Foreskin melanocyte (primary cell): ENCODE measurements at places on chromosomes 2 and 18.

DNA sequence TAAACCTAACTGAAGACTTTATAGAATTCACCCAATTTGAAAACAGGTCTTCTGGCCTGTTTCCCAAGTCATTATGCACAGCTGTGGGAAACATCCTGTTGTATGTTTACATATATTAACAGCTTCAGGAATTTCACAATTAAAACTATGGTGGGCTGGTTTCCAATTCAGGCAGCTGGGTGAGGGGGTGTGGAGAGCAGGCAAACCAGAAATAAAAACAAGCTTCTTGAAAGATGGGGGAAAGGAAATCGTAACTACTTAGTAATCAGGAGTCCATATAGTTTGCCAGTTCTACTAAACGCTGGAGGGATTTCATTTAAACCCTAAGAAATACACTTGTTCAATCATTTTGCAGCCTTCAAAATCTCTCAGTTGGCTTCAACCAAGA, 22.8 kb downstream of the ATP8B1 start:
- no peak for DNase-seq

DNA sequence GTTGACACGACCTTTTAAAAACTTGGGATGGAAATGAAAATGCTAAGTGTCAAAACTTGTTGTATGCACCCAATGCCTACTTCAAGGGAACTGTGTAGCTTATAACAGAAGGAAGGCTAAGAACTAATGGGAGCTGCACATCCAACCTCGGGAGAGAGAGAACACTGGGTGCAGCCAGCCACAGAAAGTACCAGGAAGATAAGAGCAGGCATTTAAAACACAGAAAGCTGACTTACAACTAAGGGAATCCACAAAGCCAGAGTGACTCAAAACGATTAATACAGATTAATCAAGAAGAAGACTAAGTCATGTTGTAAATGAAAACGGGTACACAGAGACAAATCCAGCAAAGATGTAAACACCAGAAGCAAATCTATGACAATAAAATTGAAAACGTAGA, 113.4 kb downstream of the HDAC4 start:
- DNase-seq: no peak

DNA sequence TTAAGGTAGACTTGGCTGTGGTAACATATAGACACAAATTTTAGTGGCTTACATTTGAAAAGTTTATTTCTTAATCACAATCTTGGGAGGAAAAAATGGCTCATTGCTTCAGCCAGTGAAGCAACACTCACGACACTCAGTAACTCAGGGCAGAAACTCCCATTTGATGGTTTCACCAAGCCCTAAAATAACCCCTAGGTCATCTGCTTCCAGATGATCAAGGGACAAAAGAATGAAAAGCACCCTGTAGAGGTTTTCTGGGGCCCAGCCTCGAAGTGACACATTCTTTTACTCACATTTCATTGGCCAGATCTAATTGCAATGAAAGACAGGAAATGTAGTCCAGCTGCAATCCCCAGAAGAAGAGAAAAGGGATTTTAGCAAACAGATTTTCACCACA, 275.9 kb downstream of the TMX3 start:
- DNase-seq: no peak

GRCh38 chr2:190853531-190854383, 26.9 kb upstream of the GLS start:
- DNase-seq: no peak

GRCh38 chr2:122799391-122799790, 1043.9 kb downstream of the TSN start:
- DNase-seq: no peak

DNA sequence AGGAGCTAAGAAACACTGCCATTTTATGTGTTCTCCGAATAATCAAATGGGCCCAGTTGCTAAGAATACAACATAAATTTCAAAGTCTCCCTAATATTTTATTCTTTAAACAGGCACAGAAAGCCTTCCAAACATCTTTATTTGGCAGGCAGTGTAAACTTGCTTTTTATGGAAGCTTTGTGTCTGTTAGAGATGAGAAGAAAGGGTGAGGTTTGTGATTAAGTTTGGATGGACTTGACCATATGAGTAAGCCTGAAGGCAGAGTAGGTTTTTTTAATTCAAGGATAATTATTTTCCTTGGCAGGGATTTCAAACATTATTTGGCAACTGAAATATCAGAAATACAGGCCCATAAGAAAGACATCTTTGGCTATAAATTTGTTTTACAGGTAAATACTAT, 62.9 kb downstream of the COX7A2L start:
- DNase-seq: no peak

- DNase-seq: no peak
These were observed 139.4 kb upstream of the HDAC4 start for GRCh38 chr2:239540174-239540573.

DNA sequence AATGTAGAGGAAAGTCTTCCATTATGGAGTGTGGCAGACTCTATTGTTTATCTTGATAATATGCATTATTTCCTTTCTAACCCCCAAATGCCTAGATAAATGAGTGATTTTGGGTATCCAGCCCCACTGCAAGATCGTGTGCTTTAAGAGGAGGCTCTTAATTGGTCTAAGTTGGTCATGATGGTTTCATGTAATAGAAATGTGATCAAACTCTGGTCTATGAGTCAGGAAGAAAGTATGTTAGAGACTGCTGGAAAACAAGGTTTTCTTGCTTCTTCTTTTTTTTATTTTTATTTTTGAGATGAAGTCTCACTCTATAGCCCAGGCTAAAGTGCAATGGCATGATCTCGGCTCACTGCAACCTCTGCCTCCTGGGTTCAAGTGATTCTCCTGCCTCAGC, 344.5 kb upstream of the TNP1 start:
- DNase-seq: peak; percentile 29

DNA sequence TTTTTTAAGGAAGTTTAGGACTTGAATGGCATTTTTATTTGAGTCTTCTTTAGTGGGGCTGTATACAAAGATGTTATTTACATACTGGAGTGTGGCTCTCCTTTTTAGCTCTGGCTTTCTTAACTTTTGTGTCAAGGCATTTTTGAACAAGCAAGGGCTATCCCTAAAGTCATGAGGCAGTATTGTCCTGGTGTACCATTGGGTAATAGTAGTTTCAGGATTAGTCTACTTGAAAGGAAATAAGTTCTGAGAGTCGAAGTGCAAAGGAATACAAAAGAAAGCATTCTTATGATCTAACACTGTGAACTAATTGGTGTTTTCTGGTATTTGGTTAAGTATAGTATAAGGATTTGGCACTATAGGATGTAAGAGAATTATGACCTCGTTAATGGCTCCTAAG, 1.9 kb upstream of the CYP27A1 start:
- DNase-seq: peak; percentile 84

- DNase-seq: peak; percentile 73
These were observed 193.2 kb downstream of the NDUFA10 start for GRCh38 chr2:239831861-239832489.

GRCh38 chr2:197080578-197081216, 154.2 kb upstream of the PGAP1 start:
- DNase-seq: no peak

GRCh38 chr2:69603146-69603743, 40.3 kb downstream of the AAK1 start:
- DNase-seq: no peak

DNA sequence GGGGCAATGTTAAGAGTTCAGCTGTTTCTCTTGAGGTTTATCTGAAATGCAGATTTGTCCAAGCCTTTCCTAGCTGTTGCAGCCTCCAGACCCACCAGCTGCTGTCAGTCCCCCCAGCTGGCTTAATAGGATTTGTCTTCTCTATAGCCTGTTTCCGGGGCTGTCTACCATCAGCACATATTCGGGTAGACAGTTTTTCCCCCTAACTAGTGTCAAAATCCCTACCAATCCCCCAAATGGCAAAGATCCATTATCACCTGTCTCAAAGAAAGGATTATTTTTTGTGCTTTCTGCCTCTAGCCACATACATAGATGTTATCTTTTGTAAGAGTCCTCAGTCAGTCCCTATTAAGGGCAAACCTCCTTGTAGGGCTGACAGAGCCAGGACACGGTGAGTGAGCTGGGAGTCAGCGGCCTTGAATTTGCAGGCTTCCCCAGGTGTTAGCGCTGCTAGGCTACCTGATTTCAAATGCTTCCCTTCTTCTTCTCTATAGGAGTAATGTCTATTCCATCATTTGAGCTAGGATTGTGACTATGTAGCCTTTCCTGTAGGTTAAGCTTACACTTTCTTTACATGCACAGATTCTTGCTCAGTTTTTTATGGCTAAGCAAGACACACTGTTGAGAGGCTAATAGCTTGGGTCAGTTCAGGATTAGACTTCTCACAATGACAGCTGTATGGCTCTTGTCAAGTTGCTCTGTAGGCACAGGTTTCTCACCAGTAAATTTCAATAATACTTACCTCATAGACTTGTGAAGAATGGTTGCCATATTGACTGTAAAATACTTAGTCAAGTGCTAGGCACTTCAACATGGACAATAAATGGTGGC, 171.1 kb upstream of the UNC80 start:
- DNase-seq: no peak

DNA sequence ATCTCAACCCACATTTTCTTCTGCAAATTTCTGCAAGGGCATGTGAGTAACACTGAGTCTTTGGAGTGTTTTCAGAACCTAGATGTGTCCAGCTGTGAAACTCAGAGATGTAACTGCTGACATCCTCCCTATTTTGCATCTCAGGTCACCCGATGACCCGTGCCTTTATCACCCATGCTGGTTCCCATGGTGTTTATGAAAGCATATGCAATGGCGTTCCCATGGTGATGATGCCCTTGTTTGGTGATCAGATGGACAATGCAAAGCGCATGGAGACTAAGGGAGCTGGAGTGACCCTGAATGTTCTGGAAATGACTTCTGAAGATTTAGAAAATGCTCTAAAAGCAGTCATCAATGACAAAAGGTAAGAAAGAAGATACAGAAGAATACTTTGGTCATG, 8.0 kb downstream of the UGT1A1 start:
- no peak for DNase-seq

DNA sequence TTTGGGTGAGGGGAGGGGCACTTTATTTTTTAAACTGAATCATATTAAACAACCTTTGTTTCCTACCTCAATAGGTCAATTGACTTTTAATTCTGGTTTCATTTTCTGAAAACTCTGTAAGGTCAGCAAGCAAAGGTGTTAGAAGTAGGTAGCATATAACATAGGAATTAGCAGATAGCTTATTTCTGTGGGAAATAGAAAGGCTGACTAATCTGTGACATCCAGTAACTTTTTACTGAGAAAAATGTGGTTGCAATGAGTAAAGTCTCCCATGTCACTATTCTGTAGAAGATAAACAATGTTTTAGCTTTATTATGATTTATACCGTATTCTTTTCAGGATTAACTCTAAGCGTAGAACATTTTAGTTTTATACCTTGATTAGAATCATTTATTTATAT, 240.4 kb downstream of the PLCL1 start:
- no peak for DNase-seq

DNA sequence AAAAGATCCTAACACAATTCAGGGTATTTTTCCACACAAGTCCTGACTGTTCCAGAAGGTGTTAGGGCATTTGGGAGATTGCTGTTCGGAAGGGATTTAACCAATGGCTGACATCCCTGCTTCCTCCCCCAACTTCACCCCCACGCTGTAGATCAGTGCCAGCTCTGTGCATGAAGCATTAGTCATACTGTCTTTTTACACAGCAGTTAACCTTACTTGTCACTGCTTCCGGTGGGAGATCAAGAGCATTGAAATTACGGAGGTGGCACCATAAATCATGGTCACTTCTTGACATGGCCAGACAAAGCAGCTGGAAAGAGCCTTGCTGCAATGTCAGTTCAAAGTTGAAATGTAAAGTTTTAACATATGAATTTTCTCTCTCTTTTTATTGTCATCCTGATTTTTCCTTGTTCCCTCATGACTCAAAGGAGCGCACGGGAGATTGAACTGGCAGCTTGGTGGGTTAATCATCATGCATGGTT, 70.2 kb downstream of the HRH4 start:
- DNase-seq: peak; percentile 18

DNA sequence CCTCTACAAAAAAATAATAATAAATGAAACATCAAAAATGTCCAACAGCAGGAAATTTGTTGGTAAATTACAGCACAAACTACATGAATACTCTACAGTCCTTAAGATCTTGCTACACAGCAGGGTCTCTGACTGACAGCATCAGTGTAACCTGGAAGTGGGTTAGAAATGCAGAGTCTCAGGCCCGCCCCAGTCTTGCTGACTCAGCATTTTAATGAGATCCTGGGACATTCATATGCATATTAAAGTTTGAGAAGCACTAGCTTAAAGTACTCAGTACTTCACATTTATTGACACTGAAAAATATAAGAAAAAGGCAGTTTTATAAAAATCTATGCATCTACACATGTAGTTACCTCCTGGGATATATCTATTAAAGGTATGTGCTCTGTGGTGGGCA, 21.7 kb downstream of the ST3GAL5 start:
- DNase-seq: no peak

- no peak for DNase-seq
These were observed 193.0 kb downstream of the ACTR3 start for GRCh38 chr2:114082731-114083433.

GRCh38 chr18:76410033-76410432, 85.0 kb downstream of the ZNF516 start:
- no peak for DNase-seq

GRCh38 chr18:55515214-55515613, 72.8 kb downstream of the TCF4 start:
- DNase-seq: no peak

- DNase-seq: peak; percentile 51
These were observed 1296.0 kb upstream of the ZEB2 start for GRCh38 chr2:145815933-145816332.

DNA sequence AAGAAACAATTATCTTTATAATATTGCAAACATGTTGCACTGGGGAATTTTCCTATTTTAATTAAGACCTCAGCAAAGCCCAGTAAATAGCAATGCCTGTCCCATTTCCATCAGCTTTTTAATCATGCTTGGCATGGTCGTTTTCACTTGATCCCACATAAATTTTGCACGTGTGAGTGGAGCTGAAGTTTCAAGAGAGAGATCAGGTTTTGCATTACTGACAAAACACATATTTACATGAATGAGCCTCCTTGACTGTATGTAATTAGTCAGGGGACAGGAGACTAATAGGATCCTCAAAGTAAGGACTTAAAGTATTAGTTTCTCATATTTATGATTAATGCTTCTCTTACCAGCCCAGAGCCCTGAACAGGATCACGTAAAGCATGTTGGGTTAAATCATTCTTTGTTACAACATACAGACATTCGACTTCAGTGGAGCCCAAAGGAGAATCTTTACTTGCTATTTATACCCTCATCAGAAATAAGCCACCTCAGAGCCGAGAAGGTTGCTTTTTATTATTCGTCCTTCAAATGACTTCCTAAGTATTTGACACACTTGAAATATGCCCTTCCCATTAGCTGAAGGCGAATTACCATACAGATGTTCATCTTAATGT, 711.3 kb downstream of the GALR1 start:
- no peak for DNase-seq

- DNase-seq: no peak
These were observed 85.8 kb downstream of the PLCL1 start for GRCh38 chr2:197890168-197890567.

DNA sequence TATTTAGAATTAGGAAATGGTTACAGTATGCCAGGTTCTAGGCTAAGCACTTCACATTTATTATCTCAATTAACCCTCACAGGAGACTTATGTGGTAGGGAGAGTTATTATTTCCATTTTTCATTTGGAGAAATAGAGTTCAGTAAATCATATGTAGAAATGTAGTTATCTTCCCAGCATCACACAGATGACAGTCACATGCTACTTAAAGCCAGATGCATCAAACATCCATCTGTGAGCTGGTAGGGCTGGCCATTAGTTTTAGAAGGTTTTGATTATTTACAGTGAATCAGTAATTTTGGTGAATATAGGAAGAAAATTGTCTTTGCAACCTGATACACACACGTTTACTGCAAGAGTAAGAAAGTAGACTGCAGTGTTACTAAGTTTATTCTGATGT, 97.9 kb downstream of the RIT2 start:
- no peak for DNase-seq

GRCh38 chr2:74576863-74577229, 22.3 kb downstream of the DOK1 start:
- no peak for DNase-seq
